RPMI7951 (cell line): ENCODE measurements at places on chromosomes 4 and X.

DNA sequence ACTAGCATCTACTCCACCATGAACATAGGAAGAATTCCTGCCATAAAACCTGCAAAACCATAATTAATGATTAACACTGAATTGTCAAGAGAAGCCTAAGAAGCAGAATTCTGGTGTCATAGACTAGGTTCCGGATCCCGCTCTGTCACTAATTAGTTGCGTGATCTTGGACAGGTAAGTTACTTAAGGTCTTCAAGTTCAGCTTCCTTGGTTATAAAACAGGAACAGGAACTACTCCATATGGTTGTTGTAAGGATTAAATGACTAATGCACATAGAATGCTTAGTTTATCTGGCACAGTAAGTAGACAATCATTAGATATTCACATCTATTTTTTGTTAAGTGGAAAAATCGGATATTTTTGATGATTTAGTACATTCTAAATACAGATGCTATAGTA lies 14.3 kb downstream of the G3BP2 start:
- DNase-seq, result no peak

GRCh38 chr4:156594624-156595023 lies 377.0 kb downstream of the PDGFC start:
- no peak for DNase-seq

DNA sequence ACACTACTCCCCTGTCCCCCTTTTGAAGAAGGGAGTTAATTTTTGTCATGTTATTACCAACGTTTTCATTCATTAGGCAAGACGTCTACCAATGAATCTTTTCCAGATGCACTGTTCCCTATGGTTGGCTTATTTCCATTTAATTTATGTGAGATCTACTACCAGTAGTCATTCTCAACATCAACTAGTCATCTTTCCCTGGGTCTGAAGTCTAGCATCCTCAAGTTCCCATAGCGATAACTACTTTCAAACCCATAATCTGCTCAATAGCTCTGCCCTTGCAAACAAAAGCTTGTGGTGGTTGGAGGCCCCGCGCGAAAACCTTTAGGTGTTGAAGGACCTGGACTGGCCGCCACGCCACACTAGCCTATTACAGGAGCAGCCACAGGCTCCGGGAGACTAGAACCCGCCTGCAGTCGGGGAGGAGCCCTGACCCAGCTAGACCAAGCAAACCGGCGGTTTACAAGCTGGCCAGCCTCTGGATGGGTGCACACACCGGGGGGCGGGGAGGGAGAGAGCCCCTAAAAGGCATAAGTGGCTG lies 746 bp downstream of the PPAT start:
- peak; percentile 64 for DNase-seq

- DNase-seq, result peak; percentile 78
Observed at GRCh38 chrX:17580539-17581152, 156.6 kb upstream of the SCML1 start.

- DNase-seq, result no peak
Observed at GRCh38 chr4:152588869-152589268, 53.0 kb upstream of the FBXW7 start.

GRCh38 chr4:109944591-109944990 lies 31.9 kb downstream of the EGF start:
- no peak for DNase-seq

- DNase-seq, result no peak
Observed at GRCh38 chrX:130385520-130385919, at the start of gene GPR119. TSS of gene GPR119 (minus strand) at chrX:130385674. CDS start at chrX:130385447, 227 bp downstream.

DNA sequence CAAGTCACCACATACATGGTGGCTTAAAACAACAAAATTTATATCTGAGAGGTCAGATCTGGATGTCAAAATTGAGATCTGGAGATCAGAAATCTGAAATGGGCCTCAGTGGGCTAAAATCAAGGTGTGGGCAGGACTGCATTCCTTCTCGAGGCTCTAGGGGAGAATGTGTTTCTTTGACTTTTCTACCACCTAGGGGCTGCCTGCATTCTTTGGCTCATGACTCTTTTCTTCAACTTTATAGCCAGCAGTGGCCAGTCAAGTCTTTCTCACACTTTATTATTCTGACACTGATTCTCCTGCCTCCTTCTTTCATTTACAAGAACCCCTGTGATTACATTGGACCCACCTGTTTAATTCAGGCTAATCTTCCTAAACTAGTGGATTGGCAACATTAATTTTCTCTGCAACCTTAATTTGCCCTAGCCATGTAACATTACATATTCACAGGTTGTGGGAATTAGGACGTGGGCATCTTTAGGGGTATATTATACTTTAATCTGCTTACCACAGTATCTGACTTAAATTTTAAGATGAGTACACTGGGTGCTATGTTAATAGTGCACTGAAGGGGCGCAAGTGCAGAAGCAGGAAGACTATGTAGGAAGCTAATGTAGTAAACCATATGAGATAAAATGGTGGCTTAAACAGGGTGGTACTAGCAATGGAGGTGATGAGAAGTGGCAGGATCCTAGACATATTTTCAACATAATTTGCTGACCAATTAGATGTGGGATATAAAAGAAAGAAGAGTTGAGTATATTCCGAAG lies 188.0 kb downstream of the SLC4A4 start:
- DNase-seq, result no peak

- no peak for DNase-seq
Observed at GRCh38 chr4:37597034-37597433, 89.1 kb downstream of the RELL1 start.

DNA sequence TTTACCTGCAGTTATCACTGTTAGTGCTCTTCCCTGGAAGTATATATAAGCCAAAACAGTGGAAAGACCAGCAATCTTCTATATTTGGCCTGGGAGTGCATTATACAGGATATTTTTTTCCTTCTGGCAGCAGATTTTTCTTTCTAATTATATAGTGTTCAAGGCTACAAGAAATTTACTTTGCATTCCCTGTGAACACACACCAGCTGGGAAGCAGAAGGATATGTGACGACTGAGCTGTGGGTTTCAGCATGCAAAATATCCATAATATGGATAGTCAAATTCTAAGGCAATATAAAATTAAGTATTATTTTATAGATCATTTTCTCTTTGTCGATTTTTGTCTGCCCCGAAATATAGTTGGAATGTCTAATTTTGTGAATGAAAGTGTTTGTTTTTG lies 31.2 kb downstream of the GUCY1B1 start:
- no peak for DNase-seq

DNA sequence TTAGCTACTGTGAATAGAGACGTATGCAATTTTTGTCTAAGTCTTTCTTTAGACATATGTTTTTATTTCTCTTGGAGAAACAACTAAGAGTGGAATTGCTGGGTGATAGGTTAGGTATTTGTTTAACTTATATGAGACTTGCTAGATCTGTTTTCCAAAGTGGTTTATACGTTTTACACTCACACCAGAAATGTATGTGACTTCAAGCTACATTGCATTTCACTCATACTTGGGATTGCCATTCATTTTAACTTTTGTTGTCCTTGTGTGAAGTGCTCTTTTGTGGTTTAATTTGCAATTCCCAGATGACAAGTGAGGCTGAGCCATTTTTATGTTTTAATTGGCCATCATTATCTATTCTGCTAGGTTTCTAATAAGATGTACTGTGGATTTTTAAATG lies 817.2 kb downstream of the GLUD2 start:
- DNase-seq, result no peak

DNA sequence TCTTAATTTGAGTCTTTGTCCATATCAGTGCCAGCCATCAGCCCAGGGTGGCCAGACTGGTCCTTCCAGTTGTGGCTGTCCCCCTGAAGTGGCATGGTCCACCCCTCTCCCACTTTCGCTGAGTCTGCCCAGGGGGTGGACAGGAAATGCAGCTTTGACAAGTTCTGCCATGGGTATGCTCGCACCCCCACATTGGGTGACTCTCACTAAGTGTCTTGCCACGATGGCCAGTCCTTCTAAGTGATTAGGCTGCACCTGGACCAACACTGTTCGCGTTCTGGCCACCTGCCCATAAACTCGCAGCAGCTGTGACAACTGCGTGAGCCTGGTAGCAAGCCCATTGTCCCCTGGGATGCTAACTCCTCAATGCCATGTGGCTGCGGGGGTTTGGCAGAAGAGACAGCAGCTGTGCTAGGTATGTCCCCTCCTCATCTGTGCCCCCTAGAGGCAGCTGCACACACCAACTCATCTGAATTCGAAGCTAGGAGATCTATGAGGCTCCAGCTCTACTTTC lies 10.0 kb upstream of the LNX1 start:
- DNase-seq, result peak; percentile 24

DNA sequence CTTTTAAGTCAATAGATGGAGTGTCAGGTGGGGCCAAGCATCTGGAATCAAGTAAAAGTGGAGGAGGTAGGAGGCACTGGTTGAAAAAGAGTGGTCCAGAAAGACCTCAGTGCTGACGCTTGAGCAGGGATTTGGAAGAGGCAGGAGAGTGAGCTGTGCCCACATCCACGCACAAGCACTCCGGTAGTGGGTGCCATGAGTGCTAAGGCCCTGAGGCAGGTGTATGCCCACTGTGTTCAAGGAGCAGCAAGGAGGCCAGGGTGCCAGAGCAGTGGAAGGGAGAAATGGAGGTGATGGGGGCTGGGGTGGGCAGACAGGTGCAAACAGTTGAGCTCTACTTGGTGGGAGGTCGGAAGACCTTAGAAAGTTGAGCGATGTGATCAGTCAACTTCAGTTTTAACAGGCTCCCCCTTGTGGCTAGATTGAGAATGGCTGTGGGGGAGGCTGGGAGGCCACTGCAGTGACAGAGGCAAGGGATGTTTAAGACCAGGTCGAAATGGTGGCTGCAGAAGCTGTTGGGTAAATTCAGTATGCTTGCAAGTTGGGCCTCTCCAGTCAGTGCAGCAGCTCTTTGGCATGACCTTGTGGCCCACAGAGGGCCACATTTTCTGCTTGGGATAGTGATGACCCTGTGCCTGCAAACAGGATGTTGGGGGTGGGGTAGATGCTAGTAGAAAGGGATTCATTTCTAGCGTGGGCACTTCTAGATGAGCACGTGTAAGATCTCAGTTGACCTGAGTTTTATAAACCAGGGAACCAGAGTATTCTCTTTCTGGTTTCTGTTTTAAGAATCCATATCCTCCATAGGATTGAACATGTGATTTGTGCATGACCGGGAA lies 12.7 kb downstream of the TKTL1 start:
- DNase-seq, result peak; percentile 24

GRCh38 chr4:159097144-159097543 lies 5.7 kb upstream of the RAPGEF2 start:
- DNase-seq, result no peak

DNA sequence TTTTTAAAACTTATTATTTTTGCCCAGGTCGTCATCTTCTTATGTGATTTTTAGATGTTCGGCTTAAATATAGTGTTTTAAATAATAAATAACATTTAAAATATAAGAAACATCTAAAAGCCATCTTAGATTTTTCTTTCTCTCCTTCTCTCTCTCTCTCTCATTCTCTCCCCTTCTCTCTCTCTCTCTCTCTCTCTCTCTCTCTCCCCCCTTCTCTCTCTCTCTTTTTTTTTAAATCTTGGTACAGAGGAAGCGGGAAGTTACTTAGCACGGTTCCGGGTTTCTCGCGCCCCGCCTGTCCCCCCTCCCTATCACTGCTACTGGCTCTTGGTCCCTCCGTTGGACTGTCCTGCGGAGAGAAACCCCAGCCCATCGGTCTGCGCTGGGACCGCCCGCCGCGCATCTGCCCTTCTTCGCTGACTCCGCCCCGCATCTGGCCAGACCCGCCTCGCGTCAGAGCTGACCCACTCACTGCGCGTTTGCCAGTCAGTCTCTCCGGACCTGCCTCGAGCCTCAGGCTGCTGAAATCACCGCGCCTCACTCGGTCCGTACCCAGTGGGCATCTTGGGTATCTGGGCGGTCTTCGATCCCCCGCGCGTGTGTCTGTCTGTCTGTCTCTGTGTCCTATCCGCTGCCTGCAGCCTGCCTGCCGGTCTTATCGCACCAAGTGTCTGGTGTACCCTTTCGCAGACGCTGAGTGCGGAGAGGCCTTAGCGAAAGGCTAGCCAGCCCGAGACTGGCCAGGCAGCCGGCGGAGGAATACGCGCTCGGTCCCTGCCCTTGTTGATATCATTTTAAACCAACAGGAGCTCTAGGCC lies at the start of gene PABPC5:
Gene PABPC5 (plus strand): TSS at position 489 of the 818 bp plus-strand sequence. CDS start 739 bp downstream, outside the sequence.
- peak; percentile 83 for DNase-seq

DNA sequence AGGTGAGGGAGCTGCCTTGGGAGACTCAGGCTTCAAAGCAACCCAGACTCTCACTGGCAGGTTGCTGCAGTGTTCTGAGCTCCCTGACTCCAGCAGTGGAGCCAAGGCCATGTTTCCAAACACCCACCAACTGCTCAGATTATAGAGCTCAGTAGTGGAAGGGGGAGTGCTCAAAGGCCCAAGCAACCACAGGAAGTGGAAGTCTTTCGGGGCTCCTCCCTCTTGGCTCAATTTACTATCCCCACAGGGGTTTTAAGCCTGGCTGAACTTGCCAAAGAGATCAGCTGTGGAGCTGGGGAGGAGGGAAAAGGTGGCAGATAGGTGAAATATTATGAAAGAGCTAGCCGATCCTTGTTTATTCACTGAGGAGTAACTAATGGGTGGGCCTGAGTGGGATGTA lies 82.5 kb downstream of the HPRT1 start:
- peak; percentile 72 for DNase-seq

DNA sequence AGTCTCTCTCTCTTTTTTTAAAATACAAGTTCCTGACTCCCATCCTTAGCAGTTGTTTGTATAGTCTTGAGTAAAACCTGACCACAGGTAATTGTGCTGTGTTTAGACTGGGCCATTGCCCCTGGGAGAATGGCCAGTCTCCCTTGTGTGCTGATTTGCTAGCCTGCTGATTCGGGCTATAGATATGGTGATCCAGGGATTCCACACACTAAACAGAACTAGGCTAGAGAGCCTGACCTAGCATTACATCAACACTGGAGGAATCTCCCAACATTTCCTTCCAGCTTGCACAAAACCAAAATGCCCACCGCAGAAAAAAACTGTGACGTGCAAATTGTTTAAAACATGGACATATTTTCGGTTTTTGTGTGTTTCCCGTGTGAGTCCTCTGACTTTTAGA lies 5.1 kb downstream of the UPRT start:
- DNase-seq, result no peak

DNA sequence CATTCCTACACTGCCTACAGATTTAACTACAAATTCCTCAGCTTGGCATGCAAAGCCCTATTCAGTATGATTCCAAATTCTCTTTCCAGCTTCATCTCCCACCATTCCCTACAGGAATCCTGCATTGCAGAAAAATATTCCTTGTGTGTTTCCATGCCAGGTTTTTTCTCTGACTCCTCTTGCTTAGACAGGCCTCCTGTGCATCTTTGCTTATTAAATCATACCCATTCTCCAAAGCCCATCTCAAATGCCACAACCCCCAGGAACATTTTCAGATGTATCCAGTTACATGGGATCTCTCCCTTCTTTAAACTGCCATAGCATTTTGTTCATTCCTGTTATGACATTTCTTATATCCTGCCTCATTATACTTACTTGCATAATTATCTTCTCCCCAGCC lies 106.4 kb upstream of the GRIA3 start:
- no peak for DNase-seq

DNA sequence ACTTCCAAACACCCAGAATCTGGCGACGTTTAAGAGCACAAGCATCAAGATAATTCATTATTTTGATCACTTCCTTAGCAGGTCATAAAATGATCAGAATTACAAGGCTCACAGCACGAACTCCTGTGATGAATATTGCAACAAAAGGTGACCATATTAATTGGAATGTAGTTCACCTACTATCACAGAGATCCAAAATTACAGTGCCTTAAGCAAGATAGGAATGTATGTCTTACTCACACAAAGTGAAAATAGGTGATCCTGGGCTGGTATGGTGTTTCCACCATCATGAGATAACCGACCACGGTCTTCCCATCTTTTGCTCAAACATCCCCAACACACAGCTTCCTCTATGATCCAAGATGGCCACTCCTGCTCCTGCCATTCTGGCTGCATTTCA lies 131.2 kb downstream of the SCFD2 start:
- no peak for DNase-seq

- DNase-seq, result peak; percentile 2
Observed at GRCh38 chr4:55087913-55088260, 37.5 kb downstream of the KDR start.
